NCI-H2107 (cell line): ENCODE measurements at places on chromosomes 6 and 20.

- no peak for DNase-seq
Measured at GRCh38 chr6:166556863-166557322, 29.6 kb downstream of the RAMACL start.

GRCh38 chr6:57134954-57135353 is 37.2 kb upstream of the BAG2 start:
- no peak for DNase-seq

DNA sequence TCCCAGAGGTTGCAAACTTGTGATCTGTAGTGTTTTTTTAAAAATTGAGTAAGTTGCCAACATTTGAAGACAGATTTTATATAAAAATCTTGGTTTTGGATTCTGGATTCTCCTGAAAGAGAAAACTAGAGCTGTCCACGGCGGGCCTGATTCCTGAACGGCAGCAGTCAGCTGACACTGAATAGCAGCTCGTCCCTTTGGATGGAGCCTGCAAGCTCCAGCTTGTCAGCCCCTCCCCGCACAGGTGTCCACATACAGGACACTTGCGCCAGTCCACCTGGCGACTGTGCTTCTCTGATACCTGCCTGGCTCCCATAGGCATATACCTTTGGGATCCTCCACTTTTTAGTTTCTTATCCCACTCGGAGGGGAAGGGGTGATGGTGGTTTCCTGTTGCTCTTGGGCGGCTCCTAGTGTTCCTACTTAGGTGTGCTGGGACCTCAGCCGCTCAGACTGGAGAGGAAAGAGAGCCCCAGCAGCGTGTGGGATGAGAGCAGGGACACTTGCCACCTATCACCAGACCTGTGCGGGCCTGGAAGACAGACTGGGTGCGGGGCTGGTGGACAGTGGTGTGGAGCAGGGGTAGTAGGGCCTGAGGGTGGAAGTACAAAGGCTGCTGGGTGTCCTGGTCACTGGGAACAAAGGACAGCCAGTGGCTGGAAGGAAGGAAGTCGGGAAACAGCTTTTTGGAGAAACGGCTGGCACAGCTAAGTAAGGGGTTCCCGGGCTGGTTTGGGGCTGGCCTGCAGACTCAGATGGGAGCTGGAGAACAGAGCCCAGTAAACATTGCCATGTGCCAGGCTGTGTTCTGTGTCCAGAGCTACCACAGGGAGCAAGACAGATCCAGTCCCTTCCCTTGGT is 18.3 kb downstream of the GHRH start:
- DNase-seq = no peak

- no peak for DNase-seq
Measured at GRCh38 chr6:158978757-158979156, 21.2 kb downstream of the RSPH3 start.

DNA sequence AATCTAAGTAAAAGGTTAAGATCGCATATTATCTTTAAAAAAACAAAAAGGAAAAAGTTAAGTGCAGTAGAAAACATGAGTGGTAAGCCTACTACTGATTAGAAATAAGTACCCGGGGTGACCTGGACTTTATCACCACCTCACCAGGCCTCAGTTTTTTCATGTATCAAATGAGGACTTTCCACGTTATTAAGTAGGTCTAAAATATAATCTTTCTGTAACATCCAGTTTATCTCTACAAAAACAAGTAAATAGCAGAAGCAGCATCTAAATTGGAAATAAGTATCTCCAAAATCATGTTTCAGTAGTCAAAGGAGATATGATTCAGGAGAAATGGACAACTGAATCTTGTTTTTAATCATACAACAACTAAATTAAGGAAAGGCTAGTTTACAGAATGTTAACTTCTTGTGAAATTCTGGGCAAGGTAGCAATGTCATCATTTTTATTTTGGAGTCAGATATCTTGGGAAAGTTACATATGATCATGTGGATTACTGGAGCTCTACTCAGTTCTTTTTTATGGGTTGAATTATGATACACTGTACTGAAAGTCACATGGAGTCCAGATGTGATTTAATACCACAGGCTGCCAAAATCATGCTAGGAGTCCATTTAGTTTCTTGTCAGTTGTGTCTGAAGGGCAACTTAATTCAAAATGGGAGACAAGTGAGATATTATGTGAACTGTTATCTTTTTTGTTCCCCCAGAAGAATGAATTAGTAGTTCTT is 114.7 kb upstream of the PRL start:
- DNase-seq = no peak

DNA sequence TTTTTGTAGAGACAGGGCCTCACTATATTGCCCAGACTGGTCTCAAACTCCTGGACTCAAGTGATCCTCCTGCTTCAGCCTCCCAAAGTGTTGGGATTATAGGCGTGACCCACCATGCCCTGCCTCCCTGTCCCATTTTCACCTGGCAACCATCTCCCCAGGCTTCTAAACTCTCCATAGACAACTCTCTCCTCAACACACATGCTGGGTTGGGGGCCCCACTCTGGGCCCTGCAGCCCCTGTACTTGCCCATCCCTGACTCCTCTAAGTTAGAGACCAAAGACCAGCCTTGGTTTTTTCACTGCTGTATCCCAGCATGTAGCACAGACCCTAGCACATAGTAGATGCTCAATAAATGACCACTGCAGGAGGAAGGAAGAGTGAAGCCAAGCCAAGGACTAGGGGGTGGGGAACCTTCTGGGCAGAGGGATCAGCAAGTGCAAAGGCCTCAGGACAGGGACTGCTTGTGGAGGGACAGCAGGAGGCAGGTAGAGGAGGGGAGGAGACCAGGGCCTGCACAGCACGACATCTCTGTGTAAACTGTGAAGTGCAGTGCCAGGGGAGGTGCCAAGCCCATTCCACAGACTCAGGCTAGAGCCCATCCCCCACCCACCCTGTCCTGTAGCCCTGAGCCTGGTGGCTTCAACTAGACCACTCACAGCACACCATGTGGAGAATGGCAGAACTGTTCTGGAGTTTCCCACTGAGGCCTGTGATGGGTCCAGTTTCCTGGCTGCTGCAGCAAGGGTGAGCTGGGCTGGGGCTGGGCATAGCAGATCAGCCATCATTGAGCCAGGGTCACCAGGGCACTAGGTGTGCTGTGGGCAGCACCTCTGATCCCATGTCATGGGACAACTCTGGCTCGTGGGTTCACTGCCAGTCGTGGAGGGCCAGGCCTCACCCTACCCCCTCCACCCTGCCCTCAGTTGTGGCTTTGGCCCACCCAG is 3.4 kb upstream of the SRC start:
- DNase-seq = no peak

DNA sequence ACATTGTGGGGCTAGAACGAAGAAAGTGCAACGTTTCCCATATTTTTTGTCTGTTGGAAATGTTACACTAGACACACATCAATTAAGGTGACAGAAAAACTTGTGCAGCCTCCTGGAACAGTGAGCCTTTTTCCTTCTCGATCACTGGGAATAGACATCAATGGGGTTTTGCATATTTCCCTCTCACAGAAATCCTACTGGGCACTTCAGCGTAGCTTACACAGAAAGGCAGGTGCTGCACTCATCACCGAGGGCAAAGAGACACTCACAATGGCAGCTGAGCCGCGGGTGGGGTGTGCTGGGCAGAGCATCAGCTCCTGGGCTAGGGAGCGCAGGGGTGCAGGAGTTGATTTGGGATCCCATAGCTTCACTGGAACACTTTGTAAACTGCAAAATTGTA is 64.5 kb downstream of the THBS2 start:
- peak; percentile 54 for DNase-seq
